Peyer's patch (tissue), 4 donors: ENCODE measurements at places on chromosomes 16 and 17.

DNA sequence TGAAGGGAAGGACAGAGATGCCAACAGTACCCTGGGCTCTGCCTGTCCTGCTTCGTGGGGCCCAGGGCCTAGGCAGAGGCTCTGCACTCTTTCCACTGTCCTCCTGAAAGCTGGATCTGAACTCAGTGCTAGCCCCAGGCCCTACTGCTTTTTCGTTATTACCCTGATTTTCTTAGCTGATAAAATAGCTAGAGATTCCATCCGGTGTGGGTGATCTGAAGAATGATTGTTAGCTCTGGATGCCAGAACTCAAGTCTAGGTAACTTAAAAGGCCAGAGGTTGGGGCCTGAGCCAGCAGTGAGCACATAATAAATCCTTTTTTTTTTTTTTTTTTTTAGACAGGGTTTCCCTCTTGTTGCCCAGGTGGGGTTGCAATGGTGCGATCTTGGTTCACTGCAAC, 1.8 kb upstream of the MYBBP1A start:
- H3K4me1 ChIP-seq: peaks cover 35% of the 10 kb centered on the region
- no peak overlapping the region for H3K4me3 ChIP-seq
- no peaks in the 10 kb centered on the region for H3K27me3 ChIP-seq
- H3K36me3 ChIP-seq: no peaks in the 10 kb centered on the region
- no peak for DNase-seq

- no peaks in the 10 kb centered on the region for H3K27me3 ChIP-seq
- H3K36me3 ChIP-seq: peaks cover 35% of the 10 kb centered on the region
- DNase-seq: no peak
Observed at GRCh38 chr17:32483451-32484019, 3.3 kb upstream of the CDK5R1 start.

- no peak overlapping the region for H3K27ac ChIP-seq
- no peaks in the 10 kb centered on the region for H3K27me3 ChIP-seq
- no peak for DNase-seq
- H3K36me3 ChIP-seq: no peaks in the 10 kb centered on the region
Observed at GRCh38 chr17:57811638-57812280, 38.1 kb downstream of the MRPS23 start.

- H3K27ac ChIP-seq: no peak overlapping the region
- no peaks in the 10 kb centered on the region for H3K4me1 ChIP-seq
- no peaks in the 10 kb centered on the region for H3K36me3 ChIP-seq
- DNase-seq: no peak
- no peaks in the 10 kb centered on the region for H3K27me3 ChIP-seq
Observed at GRCh38 chr16:83336603-83337002, 471.2 kb upstream of the HSBP1 start.
